ENCODE measurements at places on chromosomes 1 and 21. TPM values are rescaled to one million over a fixed set of nuclear protein-coding genes. Genes with fewer than 3 reads are reported as not detected.
A peak's percentile ranks its signal among the peaks of the same experiment; 100 is the strongest.

- no peak overlapping the region for H3K4me3 ChIP-seq
- H3K36me3 ChIP-seq, result peaks cover 7% of the 10 kb centered on the region
- no peak overlapping the region for H3K27ac ChIP-seq
- H3K27me3 ChIP-seq, result no peaks in the 10 kb centered on the region
- peaks cover 32% of the 10 kb centered on the region for H3K4me1 ChIP-seq
These were observed 29.3 kb downstream of the AK2 start for GRCh38 chr1:33007190-33008050.

DNA sequence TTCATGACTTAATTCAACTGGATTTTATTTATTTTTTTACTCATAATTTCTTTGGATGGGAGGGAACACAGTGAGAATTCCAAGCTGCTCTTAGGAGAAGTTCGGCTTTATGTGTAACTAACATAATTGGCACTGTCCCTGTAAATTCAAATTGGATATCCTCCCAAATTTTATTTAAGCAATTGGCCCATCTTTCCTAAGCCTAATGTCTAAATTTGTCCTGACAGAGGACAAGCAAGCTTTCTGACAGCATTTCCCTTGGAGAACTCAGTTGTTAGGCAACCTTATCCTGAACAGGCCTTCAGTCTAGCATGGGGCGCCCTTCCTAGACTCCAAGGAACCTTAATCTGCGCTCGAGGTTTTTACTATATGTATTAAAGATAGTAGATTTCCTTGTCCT is 550.3 kb downstream of the NUF2 start:
- H3K27me3 ChIP-seq, result no peaks in the 10 kb centered on the region
- no peaks in the 10 kb centered on the region for H3K36me3 ChIP-seq
- peaks cover 49% of the 10 kb centered on the region for H3K4me1 ChIP-seq
- DNase-seq, result peak; percentile 25

- peak; percentile 54 for DNase-seq
- no peaks in the 10 kb centered on the region for H3K27me3 ChIP-seq
- H3K4me3 ChIP-seq, result no peak overlapping the region
- H3K4me1 ChIP-seq, result peaks cover 17% of the 10 kb centered on the region
These were observed 6.5 kb upstream of the ECE1 start for GRCh38 chr1:21296509-21297354.

GRCh38 chr1:114176366-114176765 is 22.7 kb upstream of the SYT6 start:
- no peaks in the 10 kb centered on the region for H3K36me3 ChIP-seq
- H3K27me3 ChIP-seq, result peaks cover 30% of the 10 kb centered on the region
- no peaks in the 10 kb centered on the region for H3K4me1 ChIP-seq
- H3K4me3 ChIP-seq, result no peak overlapping the region

Gene AIRE
- not detected for total RNA-seq

Gene COL16A1
- 247 TPM for total RNA-seq

DNA sequence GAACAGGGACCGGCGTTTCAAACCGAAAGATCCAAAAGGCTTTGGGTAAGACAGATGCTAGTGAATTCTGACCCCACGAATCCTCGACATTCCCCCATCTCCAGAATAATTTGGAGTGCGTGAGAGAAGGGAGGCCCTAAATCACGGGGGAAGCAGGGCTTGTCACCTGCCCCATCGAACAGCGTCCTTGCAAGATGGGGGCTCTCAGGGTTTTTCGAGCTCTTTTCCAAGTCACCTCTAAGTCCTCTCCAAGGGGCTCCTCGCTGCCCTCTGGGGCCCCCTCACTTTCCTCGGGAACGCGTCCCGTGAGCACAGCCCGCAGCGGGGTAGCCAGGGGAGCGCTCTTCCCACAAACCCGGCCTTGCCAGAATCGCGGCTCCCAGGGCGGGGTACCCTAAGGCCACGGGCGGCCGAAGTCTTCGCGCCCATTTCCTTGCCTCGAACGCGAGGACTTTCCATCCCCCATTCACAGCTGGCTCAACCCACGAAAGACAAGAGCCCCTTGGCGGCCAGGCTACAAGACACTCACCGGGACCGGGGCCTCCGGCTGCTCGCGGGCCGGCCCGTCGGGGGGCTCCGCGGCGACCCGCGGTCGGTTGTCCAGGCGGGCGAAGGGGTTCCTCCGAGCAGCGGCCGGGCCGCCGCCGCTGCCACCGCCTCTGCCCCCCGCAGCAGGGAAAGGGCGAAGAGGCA is 546 bp downstream of the DONSON start:
- peak overlapping the region; percentile 83 for H3K4me3 ChIP-seq
- DNase-seq, result peak; percentile 64
- H3K27me3 ChIP-seq, result no peaks in the 10 kb centered on the region
- peak overlapping the region; percentile 91 for H3K27ac ChIP-seq
- H3K4me1 ChIP-seq, result peaks cover 14% of the 10 kb centered on the region

- H3K36me3 ChIP-seq, result no peaks in the 10 kb centered on the region
- H3K27ac ChIP-seq, result peak overlapping the region; percentile 97
- H3K27me3 ChIP-seq, result no peaks in the 10 kb centered on the region
- peak; percentile 94 for DNase-seq
- H3K4me1 ChIP-seq, result peaks cover 35% of the 10 kb centered on the region
These were observed 41.7 kb upstream of the ZNF326 start for GRCh38 chr1:89953131-89953626.

Gene CLIC6
- total RNA-seq, result not detected
